ENCODE measurements at places on chromosomes 6 and 20.

DNA sequence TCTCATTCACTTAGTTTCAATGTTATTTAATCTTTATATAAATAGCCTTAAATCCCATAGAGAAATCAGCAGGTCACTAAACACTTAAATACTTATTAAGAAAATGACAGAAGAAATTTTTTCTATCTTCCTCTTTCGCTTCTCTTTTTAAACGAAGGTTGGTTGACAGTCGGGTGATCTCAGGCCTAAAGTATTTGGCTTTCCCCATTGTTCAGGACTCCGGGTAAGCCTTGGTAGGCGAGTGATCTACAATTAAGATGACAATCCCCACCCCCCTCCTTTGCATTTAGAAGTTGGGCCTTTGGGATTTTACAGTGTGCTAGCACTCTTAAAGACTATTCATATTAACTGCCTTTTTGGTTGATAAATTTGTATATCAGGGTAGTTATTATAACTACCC is 19.7 kb upstream of the UTRN start:
- no peak for DNase-seq

- no peak for DNase-seq
Measured at GRCh38 chr6:148287623-148288333, 54.9 kb upstream of the SASH1 start.

DNA sequence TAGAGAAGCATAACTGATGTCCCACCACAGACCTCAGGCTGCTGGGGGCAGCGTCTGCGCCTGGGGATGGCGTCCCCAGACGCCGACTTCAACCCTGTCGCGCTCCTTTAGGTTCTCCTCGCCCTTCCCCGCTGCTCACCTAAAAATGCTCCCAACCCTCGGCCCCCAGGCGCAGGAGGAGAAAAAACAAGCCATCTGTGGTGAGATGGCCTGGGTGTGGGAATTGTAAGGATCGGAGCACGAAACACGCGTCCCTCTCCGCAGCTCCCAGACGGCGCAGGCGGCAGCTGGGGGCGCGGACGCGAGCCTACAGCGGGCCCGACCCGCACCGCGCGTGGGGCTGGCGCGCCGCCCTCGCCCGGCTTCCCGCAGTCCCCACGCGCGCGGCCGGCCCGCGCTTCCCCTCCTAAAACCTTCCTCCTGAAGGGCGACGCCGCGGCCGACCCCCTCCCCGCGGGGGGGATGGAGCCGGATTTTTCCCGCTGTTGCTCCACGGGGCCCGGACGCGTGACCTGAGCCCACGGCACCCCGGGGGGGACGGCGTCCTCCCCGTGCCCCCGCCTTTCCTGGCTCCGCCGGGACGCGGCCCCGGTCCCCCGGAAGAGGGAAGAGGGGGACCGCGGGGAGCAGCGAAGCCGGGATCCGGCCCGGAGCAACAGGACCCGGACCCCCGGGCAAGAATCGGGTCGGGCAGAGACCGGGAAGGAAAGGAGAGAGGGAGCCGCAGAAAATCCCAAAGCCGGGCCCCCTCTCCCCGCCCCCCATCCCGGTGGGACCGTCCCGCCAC is 611 bp downstream of the EPB41L2 start:
- DNase-seq: peak; percentile 2

DNA sequence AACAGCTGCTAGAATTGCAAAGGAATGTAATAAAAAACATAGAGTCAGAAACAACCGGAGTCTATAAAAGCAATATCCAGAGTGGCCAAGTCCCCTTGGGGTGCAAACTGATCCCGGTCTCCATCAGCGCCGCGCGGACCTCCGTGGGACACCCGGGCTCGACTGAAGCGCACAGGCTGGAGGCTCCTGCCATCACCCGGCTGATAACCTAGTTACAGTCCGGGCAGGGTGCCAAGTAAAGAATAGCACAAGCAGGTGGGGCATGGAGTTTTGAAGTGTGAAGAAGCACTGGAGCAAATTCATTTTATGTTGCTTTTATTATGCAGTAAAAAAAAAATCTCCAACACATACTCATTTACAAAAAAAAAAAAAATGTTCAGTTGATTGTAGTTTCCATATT is 205.1 kb upstream of the GMDS start:
- peak; percentile 68 for DNase-seq

- DNase-seq: no peak
Measured at GRCh38 chr6:13307508-13307995, 20.8 kb downstream of the TBC1D7 start.

GRCh38 chr6:110284855-110285254 is 73.3 kb downstream of the METTL24 start:
- DNase-seq: no peak

DNA sequence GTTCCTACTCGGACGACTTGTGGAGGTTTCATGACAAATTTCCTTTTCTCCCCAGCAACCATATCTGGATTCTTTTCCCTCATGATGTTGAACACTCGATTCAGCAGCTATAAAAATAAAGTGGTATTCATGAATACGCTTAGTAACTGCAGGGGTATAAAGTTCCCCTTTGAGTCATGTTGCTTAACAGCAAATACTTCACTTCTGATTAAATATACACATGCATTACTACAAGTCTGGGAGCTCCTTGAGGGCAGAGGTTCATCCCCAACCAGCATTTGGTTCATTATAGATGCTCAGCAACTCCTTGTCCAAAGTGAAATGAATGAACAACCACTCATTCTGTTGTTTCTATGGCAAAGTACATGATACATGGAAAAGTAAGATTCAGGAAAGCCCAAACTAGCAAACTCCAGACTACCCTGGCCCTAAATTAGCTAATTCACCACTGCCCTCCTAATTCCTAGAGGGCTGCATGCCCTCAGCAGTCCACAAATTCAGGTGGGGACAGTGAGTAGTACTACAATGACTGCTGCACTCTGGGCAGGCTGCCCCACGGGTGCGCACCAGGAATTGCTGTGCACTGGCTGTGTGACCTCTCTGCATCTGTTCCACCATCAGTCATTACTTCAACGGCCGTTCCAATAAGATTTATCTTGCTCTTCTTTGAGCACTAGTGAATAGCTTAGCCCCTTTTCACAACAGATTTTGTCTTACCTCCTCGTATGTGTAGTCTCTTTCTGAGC is 15.2 kb downstream of the EIF2S2 start:
- no peak for DNase-seq

GRCh38 chr6:1940381-1940780 is 305.0 kb downstream of the GMDS start:
- DNase-seq: peak; percentile 64

GRCh38 chr6:140049251-140049650 is 674.8 kb upstream of the CITED2 start:
- DNase-seq: no peak

DNA sequence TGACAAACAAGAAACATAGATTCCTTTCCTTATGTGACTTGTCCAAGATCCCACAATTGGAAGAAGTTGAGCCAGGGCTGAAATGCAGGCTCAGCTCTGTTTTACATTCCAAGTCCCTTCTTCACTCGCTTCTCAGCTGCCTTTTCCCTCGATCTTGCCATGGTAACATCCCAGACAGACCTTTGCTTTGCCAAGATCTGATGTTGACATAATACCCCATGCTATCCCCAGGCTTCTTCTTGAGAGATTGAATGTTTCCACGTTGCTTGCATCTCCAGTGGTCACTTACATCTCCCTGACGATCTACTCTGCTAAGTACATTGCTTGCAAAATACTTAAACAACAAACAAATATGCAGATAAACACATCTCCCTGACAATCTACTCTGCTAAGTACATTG is 63.5 kb downstream of the TBXT start:
- DNase-seq: no peak

DNA sequence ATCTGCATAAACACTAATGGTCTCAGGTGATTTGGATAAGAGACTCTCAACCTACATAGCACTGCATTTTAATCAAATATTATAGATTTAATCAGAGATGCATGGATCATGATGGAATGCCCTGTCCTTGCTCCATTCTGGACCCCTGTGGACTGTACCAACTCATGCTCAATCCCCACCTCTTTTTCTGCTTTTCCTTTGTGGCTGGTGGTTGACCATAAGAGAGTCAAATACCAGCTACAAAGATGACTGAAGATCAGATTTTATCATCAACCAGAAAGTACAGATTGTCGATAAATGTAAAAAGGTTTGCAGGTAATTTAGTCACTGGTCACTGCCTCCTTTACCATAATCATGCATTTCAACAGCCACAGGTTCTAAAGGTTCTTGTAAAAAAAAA is 116.2 kb downstream of the ME1 start:
- no peak for DNase-seq

DNA sequence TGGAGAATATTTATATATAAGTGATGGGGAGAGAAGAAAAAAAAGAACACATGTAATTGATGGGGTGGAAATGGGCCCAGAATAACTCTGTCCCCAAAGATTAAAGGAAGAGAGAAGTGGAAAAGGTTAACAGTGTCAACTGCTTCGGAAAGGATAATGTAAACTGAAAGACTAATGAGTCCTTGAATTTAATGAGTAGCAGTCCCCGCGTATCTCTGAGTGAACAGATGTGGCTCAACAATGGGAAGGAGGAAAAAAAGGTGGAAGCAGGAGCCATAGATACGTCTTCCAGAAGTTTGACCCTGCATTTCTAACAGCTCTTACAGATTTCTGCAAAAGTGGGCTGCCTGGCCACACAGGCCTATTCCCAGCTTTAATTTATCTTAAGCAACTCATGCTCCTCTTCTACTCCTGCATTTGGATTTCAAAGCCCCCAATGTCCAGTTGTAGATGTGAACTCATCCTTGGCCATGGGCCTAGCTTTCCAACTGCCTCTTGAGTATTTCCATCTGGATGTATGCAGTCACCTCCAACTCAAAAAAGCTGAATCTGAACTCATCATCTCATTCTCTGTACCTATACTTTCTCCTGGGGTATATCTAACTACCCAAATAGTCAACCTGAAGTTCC is 61.3 kb downstream of the DST start:
- DNase-seq: no peak

DNA sequence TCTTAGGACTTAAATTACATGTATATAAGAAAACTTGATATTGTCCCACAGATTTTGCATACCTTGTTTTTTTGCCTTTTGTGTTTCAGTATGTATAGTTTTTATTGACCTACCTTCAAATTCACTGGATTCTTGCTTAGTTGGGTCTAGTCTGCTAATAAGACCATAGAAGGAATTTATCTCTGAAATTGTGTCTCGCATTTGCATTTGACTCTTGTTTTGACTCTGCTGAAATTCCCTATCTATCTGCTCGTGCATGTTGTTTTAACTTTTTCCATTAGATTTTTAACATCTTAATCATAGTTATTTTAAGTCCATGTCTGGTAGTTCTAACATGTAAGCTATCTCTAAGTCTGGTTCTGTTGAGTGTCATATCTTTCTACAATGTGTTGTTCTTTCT is 163.9 kb downstream of the SCP2D1 start:
- DNase-seq: no peak

GRCh38 chr6:34241351-34242215 is 4.9 kb downstream of the HMGA1 start:
- no peak for DNase-seq

GRCh38 chr6:139291813-139292619 is at the start of gene TXLNB:
Gene TXLNB, minus strand, starts transcription at chr6:139291998. Its CDS starts 3,099 bp downstream, at chr6:139288899.
- no peak for DNase-seq

- DNase-seq: no peak
Measured at GRCh38 chr20:49698477-49698876, 15.2 kb downstream of the B4GALT5 start.

DNA sequence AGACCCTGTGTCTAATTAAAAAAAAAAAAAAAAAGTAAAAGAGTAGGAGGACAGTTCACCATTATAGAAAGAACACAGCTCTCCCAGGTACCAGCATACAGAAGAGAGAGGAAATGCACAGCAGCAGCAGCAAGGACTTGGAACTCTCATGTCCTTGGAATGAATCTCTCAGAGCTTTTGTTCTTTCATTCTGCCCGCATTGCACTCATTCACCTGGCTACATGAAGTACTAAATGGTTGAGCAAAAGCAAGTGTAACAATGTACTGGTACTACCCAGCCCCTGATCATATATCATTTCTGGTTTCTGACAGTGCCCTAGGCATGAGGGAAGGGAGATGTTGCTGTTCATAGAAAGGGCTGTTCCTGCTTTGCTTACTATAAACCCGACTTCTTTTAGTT is 12.1 kb upstream of the BTN3A3 start:
- DNase-seq: no peak

GRCh38 chr6:12186528-12186927 is 103.6 kb upstream of the EDN1 start:
- DNase-seq: no peak

DNA sequence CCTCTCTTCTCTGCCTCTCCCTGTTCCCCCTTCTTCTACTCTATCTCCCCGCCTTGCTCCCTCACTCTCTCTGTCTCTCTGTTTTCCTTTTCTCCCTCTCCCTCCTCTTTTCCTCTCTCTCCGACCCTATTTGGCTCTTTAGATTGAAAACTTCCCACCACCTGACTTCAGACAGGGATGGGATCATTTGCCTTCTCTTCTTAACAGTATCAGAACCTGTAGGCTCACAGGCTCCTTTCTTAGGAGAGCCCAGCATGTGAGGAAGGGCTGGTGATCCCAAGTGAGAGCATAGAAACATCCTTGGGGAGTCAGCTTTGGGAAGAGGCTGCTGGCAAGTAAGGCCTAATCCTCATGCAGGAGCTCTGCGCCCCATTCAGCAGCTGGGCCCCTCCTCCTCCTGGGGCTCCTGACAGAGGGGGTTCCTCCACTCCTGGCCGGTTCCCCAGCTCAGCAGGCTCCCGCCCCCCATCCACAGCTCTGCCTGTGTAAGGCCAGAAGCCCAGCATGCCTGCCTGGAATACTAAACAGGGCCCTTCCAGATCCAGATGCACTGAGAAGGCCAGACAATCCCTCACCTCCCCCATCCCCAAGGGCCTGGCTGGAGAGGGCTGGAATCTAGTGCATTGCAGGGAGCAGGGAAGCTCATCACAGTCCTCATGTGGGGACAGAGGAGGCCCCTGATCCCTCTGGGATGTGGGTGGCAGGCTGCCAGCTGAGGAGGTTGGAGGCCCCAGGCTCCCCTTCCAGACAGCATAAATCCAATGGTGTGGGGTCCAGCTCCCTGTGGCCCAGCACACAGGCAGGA is 93.4 kb downstream of the PTPRT start:
- no peak for DNase-seq

DNA sequence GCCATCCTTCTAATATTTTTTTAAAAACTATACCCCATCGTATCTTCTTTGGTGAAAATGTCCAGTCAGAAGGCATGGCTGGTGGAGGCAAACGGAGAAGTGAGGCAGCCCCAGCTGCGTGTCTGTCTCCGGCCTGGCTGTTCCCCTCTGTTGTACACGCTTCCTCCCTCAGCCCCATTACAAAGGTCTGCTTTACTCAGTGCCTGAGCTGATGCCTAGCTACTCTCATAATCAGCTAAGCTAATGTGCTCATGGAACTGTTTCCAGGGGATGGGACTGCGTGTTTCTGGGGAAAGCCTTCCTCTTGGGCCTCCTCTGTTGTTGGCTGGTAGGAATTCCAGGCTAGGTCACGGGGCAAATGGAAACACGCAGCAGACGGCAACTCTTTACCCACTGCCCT is 67.3 kb downstream of the PPP1R3G start:
- DNase-seq: no peak

GRCh38 chr20:8809107-8809953 is 259.6 kb upstream of the PLCB4 start:
- DNase-seq: no peak

GRCh38 chr20:1462001-1462400 is 4.6 kb downstream of the NSFL1C start:
- no peak for DNase-seq

All from NCI-H526 (cell line).